ENCODE measurements at places on chromosomes 7 and 10.

DNA sequence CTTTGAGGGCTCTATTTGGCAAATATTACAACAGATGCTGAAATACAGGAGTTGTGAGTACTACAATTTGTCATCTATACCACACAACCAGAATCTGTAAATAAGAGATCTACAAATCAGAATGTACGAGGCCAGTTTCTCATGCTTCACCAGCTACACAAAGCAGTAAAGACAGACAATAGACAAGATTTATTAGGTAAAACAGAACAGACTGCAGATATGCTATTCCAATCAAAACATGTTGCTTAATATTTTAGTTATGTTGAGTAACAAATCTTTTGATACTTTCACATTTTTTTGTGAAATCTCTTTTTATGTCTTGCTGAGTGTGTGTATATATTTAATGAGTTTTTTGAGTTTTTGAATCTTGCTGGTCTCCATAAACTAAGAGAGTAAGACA, 109.1 kb downstream of the CHCHD3 start:
- no peak for DNase-seq

DNA sequence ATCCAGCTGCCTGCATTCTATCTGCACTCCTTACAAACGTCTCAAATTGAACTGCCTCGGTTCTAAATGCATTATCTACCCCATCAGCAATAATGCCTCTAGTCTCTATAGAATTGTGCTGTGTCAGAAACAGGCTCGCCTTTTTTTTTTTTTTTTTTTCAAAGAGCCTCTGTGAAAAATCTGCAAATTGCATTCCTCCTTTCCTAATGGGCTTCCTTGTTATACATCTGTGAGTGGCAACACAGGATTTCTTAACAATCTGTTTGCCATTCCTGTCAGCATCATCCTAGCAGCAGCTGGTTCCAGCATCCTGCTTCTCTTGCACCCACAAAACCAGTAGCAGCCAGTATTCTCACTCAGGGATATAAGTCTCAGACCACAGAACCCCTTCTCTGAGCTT, 413.5 kb upstream of the SEMA3D start:
- DNase-seq: no peak

- no peak for DNase-seq
Measured at GRCh38 chr7:151592868-151593486, 73.3 kb upstream of the RHEB start.

- no peak for DNase-seq
Measured at GRCh38 chr7:95972523-95972922, 200.2 kb downstream of the DYNC1I1 start.

- no peak for DNase-seq
Measured at GRCh38 chr7:92205987-92206386, 27.0 kb upstream of the LRRD1 start.

DNA sequence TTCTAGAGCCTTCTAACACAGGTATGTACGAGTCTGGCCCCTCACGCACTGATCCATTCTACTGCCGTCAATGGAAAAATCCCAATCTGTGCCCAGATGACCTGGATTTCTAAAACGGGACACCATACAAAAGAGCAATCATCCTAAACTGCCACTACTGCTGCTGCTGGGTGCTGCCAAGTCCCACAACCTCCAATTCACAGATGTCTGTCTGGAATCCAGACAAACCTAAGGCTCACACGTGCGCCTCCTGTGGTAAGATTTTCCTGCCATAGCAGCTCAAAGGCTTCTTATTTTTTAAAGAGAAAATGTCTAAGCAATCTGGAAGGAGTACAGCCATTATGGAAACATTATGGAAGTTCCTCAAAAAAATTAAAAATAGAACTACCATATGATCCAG, 40.9 kb downstream of the JCAD start:
- no peak for DNase-seq

DNA sequence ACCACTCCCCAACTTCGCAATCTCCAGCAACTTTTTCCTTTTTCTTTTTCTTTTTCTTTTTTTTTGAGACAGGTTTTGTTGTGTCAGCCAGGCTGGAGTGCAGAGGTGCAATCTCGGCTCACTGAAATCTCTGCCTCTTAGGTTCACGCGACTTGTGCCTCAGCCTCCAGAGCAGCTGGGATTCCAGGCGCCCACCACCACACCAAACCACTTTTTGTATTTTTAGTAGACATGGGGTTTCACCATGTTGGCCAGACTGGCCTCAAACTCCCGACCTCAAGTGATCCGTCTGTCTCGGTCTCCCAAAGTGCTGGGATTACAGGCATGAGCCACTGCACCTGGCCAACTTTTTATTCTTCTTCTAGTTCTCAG, 55.0 kb downstream of the KIAA1549 start:
- no peak for DNase-seq

DNA sequence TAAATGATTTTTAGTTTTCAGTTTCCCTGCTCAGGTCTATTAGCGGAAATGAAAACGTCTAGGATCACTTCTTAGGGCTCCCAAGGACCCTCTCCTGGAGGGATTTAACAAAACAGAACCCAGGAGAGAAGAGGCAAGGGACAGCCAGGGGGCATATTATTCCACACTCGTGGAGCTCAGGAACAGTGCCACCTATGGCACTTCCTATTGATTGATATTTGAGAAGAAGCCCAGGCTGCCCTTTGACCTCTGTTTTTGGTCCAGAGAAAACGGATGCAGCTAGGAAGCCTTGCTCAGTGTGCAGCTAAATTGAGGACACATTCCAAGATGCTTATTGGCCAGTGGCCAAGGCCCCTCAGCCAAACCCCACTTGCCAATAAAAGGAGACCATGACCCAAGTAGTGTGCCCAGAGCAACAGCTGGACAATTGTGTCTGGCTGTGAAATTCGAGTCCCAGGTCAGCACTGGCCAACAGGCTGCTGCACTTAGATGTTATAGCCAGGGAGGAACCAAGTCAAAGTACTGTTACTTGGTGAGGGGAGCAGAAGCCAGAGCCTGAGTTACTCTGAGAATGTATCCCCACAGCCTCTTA, 24.0 kb upstream of the GPNMB start:
- no peak for DNase-seq

DNA sequence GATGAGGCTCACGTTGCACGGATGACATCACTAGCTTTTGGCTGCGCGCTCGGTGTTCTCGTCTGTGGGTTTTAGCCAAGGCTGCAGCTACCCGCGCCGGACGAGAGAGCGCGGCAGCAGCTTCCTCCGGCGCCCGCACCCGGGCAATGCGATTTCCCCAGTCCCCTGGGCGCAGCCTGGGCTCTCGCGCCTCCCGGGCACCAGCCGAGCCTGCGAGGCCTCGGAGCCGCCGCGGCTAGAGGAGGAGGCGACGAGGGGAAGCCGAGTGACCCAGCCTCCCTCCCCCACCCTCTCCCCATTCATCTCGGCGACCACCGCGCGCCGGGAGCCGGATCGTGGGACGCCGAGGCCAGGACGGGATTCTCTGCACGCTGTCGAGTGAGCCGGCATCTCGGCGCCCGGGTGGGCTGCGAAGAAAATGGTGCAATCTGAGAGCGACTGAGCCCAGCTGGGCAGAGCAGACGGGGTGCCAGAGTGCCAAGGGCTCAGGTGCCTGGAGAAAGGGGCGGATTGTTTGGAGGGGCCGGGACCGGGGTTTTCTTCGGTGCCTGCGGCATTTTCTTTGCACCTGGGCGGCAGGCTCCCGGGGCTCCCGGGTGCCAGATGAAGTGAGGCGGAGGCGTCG, 1.2 kb upstream of the TMEM178B start:
- peak; percentile 72 for DNase-seq

GRCh38 chr7:46368871-46369270, 447.8 kb upstream of the IGFBP3 start:
- DNase-seq: no peak

- no peak for DNase-seq
Measured at GRCh38 chr10:120961795-120962755, 110.9 kb downstream of the WDR11 start.

GRCh38 chr7:102047-102711, 90.2 kb upstream of the FAM20C start:
- DNase-seq: no peak

- no peak for DNase-seq
Measured at GRCh38 chr10:133467286-133467911, 13.7 kb downstream of the SCART1 start.

Measured in activated CD8-positive, alpha-beta memory T cell treated with anti-CD3 and anti-CD28 coated beads, Interleukin-2, amount 50 U/mL, for 48 hours (primary cell).